ENCODE measurements at places on chromosomes 3 and 15.

DNA sequence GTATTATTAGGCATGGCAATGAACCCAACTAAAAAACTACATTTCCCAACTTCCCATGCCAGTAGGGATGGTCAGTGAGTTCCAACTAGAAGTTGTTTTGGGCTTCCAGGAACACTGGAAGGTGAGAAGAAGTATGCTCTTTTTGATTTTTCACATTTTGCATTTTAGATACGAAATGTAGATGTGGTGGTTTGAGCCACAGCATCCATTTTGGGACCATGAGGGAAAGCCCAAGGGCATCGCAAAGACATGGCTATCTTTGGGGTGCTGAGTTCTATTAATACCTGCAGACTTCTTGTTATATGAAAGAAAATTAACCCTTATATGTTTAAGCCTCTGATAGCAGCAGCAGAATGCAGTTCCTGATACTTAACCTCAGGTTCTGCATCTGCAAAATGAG is 62.9 kb downstream of the PTPRG start:
- DNase-seq, result no peak

DNA sequence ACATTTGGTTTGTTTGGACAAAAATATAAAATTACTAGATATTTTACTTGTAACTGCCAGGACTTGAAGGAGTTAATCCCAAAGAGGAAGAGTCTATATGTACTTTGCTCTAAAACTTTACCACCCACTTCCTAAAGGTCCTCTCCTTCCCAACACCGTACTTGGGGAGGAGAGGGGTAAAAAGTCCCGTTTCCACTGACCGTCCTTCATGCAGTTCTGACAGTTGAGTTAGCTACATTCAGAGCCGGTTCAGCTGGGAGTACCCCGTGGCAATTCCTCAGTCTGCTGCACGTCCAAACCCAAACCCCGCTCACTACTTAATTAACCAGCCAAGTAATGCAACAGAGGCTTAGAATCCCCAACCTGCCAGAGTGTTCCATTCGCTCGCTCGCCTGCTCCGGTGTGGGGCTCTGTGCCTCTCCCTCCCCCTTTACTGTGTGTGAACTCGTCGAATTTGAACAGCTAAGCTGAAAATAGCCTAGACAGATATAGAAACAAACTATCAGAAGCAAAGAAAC is 519.7 kb downstream of the FOXP1 start:
- no peak for DNase-seq

DNA sequence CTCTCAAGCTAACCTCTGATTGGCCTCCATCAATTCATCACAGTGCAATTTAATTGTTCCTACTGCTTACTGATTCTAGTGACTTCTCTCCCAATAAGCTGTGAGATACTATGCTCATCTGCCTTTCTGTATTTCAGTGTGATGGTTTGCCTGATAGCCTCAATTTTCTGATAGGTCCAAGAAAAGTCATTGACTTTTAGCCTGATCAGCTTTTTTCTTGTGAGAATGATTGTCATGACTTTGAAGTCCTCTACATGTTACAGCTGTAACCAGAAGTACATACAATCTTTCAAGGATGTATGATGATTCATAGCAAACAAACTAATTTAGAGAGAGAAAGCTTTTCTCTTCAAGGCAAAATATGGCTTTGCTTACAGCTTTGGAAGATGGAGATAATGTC is 463.8 kb upstream of the CNTN3 start:
- no peak for DNase-seq

GRCh38 chr3:16904423-16905417 is 20.0 kb downstream of the PLCL2 start:
- DNase-seq, result no peak

DNA sequence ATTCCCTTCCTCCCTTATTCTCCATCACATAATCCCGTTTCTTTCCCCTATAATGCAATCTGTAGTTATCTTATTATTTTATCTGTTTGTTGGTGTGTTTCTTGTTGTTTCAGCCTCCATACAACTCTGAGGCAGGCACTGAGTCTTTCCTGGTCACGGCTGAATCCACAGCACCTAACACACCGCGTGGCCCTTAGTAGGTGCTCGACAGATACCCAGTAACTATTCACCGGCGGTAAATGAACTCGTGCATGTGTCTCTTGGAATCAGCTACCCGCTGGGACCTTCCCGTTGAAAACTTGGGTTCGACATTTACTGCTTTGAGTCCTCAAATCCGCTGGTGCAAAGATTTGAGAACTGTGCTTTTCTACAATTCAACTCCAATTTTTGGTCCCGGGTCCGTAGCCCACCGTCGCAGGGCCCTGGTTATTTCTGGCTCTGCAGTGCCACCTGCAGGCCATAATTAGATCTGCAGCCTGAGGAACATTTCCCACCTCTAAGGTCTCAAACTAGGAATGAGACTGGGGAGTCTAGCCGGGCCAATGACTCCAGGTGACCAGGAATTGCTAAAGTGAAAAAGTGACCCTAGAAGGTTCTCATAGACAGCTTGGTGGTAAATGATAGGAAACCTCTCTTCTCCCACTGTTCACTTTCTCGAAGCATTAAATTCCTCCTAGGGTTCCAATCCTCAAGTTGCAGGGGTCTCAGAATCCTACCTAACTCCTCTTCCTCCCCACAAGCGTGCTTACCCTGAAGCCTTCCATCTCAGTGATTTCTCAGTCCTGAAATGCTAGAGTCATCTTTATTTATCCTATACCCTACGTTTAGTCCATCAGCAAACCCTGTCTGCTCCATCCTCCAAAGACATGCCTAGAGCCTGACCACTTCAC is 40.0 kb upstream of the TRH start:
- peak; percentile 2 for DNase-seq

- DNase-seq, result no peak
These were observed 9.9 kb downstream of the PDIA5 start for GRCh38 chr3:123076496-123077418.

DNA sequence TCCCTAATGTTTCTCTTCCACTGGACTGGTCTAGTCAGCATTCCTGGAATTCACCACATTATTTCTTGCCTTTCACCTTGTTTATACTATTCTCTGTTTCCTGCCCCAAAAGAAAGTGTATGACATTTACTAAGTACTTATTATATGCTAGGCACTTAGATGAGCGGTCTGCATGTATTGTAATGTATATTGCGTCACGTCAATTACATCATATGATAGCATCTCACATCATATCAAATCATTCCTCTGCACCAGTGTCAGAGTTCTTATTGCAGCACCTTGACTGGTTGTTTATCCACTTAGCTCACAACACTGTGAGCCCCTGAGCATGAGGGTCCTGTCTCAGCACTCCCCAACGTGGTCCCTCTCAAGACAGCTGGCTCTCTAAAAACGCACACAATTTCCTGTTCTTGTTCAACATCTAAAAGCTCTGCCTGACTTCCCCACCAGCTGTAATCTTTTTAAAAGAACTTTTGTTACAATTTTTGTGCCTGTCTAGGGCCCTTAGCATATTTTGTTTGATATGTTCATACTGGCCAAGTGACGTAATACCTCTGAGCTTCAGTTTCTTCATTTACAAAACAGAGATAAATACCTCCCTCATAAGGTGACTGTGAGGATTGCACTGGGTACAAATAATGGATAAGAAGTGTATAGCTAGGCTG is 58.8 kb downstream of the ARHGAP31 start:
- DNase-seq, result no peak

GRCh38 chr3:172704001-172704400 is 6.9 kb downstream of the NCEH1 start:
- DNase-seq, result no peak

GRCh38 chr3:17302774-17303173 is 418.0 kb downstream of the PLCL2 start:
- no peak for DNase-seq

- DNase-seq, result no peak
These were observed 12.7 kb downstream of the GPR156 start for GRCh38 chr3:120272286-120272685.

- no peak for DNase-seq
These were observed 6.4 kb downstream of the GNAI2 start for GRCh38 chr3:50242381-50242770.

DNA sequence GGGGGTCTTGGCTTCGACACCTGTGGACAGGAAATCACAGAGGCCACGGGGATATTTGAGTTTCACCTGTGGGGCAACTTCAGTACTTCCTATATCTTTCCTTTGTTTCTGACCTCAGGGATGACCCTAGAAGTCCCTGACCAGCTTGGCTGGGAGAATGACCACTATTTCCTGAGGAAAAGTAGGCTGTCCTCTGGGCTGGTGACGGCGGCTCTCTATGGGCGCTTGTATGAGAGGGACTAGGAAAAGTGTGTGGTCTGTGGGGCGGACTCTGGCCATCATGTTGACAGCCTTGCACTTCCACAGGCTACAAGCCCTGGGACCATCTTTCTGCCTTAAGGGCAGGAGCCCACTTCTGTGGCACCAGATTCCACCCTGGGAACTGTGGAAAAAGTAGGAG is 43.7 kb downstream of the BTD start:
- DNase-seq, result no peak

DNA sequence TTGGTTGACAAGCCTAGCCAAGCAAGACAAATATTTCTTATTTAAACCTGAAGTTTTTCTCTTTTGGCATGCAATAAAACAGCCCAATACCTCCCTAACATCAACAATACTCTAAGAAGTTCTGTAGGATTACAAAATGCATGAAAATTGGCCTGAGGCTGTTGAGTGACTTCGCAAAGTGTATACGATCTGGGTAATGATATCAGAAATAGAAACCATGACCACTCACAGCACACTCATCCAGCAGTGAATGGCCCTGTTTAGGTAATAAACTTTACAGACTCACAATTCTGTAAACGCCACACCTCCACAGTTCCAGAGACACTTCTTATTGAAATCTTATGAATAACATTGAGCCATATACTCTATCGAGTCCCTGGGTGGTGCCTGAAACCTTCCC is 83.0 kb upstream of the NAALADL2 start:
- DNase-seq, result no peak

DNA sequence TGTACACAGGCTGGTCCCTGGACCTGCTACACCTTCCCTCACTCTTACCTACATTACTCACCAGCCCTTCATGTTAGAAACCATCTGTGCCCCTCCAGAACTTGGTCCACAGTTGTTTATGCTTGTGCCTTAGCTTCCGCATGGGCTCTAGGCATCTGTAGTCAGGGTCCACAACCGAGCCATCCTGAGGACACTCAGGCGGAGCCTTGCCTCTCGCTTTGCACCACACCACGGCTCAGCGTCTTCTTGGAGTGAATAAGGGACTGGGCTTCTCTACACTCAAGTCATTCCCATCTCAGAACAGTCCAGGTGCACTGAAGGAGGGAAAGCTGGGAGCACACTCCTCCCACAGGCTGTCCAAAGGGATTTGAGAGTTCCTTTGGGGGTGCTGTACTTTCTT is 97.8 kb downstream of the HMG20A start:
- DNase-seq, result no peak

DNA sequence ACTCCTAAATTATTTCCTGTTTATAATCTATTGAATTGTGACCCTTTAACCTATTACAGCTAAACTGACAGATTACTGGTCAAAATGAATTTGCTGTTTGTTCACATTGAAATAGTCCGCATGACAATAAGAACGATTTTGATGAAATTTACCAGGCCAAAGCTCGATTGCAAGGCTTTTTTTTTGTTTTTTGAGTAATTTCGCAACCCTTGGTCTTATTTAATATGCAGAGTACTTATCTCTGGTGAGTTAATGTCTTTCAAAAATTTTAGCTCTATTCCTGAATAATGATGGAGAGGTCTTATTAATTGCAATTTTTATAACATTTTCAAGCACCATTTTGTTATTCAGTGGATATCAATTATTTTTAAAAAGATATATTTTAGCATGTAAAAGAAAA is 362.4 kb downstream of the OTOL1 start:
- DNase-seq, result no peak

- DNase-seq, result no peak
These were observed 38.1 kb downstream of the SLCO2A1 start for GRCh38 chr3:133991637-133992036.

DNA sequence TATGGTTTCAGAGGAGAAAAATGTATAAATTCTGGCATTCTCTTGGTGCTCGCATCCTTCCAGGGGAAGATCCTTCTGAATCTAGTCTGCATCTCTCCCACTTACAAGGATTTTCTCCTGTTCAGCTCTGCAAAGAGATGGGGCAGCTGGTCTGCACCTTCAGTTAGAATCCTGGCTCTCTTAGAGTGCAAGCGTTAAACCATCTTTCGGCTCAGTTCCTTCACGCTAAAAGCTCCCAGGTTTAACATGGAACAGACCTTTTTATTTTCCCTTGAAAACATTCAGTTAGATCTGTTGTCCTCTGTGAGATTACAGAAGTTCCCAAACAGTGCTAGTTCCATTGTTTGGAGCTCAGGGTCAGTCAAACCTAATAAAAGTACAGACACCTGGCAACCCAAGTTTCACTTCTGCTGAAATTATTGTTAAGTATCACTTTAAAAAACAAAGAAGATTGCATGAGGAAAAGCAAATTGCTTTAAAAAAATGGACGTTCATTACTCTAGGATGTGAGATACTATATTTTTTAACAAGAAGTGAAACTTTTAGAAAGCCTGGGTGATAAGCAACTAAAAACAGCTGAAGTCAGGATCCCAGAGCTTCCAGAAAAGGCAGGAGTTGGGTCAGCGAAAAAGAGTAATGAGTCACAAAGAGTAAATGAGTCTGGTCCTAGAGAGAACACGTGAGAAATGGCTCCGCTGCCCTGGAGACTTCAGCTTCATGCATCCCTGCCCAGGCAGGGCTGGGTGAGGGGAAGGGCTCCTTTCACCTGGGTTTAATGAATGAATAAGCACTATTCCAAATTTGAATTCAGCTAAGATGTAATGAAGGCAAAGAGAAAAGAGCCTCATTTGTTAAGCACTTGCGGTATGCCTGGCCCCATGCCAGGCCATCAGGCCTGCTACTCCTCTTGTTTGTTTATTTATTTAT is 63.3 kb downstream of the ABTB1 start:
- DNase-seq, result no peak

GRCh38 chr3:57743496-57743895 is 12.6 kb upstream of the SLMAP start:
- no peak for DNase-seq

DNA sequence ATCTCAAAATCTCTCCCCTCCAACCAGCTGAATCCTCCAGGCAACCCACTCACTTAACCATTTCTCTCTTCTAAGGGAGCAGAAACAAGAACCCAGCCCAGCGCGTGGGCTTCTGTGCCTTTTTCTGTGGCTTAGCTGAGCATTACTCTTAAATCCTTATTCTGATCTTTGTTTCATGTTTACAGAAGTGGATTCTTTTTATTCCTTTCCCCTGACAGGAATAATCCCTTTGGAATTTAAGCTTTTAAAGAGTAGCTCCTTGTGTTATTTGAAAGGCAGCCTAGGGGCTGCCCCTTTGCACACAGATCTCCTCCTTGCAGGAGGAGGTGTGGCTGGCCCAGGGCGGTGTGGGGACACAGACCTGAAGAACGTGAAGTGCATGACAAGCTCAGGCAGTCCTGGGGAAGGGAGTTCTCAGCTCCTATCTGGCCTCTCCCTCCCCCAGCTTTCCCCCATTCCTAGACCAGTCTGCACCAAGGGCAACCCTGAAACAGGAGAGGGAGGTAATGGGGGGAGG is 77.1 kb upstream of the UBE2E1 start:
- no peak for DNase-seq

DNA sequence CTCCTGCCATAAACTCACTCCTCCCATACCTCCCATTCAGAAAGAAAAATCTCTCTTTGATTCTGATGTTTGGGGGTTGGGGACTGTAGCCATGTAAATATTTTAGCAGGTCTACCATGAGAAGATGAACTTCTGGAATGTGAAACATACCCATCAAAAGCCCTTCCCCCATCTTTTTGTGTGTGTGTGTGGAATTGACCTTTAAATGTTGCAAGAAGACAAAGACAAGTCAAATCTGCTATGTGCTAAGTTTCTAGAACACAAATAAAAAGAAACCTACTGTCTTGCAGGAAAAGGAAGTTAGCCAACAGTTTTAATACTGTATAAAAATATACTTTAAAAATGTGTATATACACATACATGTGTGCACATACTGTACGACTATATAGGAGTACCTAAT is 29.7 kb upstream of the USP50 start:
- no peak for DNase-seq

Measured in NCI-H187 (cell line).